ENCODE measurements at places on chromosomes 12 and 14. TPM values are rescaled to one million over a fixed set of nuclear protein-coding genes. Genes with fewer than 3 reads are reported as not detected.

Gene EFS
- total RNA-seq = not detected

Gene OAS3
- 24.8 TPM for total RNA-seq

Gene PLEK2
- total RNA-seq = not detected

Gene KRT77
- total RNA-seq = not detected

Gene MAGOHB
- 81.4 TPM for total RNA-seq

Gene C3AR1
- 2.9 TPM for total RNA-seq

Gene SOAT2
- total RNA-seq = not detected

Gene ESR2
- 0.15 TPM for total RNA-seq

Gene KIF26A
- not detected for total RNA-seq

Gene LHX5
- total RNA-seq = not detected

Gene TSPAN19
- total RNA-seq = 0.49 TPM

Gene KCNH5
- 0.57 TPM for total RNA-seq

Gene CLEC4C
- total RNA-seq = not detected

Gene FOXG1
- total RNA-seq = not detected

Gene CCDC197
- total RNA-seq = not detected
